ENCODE measurements at places on chromosomes 4 and X. TPM values are rescaled to one million over a fixed set of nuclear protein-coding genes. Genes with fewer than 3 reads are reported as not detected.

GRCh38 chr4:152110780-152111179, 350.0 kb upstream of the GATB start:
- no peak for DNase-seq

GRCh38 chrX:113873056-113873455, 710.8 kb upstream of the HTR2C start:
- DNase-seq = no peak

GRCh38 chr4:22941688-22942375, 249.1 kb downstream of the GBA3 start:
- peak; percentile 9 for DNase-seq

- DNase-seq = no peak
Observed at GRCh38 chrX:649166-649565, 18.6 kb downstream of the SHOX start.

DNA sequence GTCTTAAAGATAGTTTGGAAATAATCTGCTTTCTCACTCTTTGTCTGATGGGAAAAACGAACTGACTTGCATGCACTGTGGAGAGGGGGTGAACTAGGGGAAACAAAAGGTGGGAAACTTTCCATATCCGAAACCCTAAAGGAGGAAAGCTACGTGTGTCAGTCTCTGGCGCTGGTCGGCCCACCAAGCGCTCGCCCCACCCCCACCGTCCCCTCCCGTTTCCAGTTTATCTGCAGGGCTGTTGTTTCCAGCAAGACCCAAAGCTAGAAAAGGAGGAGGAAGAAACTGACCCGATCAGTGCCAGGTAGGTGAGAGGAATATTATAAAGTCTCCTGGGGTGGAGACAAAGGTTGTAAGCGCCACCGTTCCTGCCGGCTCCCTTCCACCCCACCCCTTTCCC, 552 bp downstream of the TCEAL9 start:
- peak; percentile 7 for DNase-seq

GRCh38 chr4:26212528-26212927, 108.3 kb upstream of the RBPJ start:
- DNase-seq = no peak

DNA sequence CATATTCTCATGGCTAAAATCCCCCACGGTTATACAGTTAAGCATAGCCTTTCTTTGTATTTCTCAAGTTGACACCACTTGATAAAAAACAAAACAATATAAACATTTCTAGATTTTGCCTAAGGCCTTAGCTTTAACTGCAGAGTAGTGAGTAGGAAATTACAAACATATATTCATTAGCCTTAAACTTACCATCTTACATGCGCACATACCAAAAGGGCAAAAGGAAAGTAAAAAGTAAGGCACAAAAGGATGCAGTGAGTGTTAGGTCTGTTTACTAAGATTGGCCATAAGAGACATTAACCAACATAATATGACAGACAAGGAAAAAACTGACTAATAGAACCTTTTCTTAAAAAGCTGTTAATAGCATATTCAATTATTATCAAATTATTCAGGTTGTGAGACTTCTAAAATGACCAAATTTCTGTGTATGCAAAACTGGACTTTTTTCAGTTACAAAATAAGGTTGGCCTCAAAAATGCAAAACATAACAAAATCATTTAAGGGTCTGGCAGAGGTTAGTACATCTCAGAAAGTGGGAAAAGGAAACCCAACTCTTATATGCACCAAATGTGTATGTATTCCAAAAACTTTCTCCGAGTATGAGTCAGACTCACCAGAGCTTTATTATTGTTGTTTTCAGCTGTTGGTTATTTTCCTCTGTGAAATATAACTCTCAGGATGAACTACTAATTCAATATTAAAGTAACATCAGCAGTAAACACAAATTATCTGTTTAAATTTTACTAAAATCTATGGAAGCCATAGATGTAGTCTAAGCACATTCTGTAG, 39.9 kb downstream of the SEPSECS start:
- DNase-seq = no peak

DNA sequence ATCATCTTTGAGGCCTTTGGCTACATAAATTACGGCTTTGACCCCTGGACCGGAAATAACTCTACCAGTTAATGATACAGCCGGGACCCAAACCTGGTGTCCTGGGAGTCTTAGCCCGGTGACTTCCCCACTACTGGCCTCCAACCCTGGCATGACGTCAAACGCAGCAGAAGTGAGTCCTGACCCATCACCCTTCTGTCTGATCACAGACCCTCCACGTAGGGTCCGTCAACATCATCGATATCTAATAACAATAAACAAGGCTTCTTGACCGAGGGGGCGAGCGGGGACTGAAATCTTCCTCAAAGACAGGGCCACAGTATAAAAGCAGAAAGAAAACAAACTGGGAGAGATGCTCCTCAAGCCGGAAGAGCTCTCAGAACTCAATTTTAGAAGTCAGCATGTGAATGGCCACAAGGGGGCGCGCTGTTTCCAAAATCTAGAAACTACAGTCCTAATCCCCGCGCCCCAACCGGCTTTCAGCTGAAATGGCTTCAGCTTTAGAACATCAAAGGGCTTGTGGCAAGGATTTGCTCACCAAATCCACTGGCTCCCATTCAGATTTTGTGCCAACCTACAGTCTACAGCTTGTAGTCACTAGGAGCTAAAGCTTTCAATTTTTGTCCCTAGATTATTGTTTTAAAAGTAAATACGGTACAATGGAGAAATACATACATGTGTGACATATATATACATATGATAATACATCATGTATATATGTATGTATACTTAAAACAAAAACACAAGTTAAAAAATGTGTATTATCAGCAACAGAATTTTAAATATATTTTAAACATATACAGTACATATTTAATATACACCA, 46.4 kb upstream of the ENPP6 start:
- DNase-seq = peak; percentile 91

DNA sequence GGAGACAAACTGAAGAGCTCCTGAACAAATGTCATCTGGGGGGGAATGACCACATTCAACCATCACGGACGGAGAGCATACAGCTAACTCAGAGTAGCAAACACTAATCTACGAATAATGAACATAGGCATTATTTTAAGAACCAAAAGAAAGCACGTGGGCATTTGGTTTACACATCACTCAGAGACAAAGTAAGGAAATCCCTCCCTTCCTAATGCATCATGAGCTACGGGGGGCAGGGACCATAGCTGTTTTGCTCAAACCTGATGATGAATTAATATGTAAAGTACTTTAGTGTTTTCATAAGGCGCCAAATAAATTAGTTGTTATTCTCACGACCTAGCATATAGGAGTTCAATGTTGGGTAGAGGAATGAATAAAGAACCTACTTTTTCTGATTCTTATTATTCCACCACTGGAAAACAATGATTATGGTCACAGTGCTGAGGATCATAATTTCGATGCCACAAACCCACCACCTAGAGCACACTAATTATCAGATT, 11.7 kb upstream of the TMEM156 start:
- no peak for DNase-seq

DNA sequence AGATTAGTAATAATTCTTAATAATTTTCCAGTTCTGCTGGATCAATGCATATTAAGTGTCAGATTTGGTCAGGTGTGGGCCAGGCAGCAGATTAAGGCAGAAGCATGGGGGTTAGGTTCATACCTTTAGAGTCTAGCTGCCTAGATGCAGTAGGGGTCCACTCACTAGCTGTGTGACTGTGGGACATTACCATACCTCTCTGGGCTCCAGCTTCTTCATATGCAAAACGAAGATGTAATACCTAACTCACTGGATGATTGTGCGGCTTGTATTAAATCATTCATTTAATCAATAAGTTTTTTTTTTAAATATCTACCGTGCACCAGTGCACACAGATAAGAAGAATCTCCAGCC, 1.4 kb downstream of the ANXA3 start:
- DNase-seq = no peak

DNA sequence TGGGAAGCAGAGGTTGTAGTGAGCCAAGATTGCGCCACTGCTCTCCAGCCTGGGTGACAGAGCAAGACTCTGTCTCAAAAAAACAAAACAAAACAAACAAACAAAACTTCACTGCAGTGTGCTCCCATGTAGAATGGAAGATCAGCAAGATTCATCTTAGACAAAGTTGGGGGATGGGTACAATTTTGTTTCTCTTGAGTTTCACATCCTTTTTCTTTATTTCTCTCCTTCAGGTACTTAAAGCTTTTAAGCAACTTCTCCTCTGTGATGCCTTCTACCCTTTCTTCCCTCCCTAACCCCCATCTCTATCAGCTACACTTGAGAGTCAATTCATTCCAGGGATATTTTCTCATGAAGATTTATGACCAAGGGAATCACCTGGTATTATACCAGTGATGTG, 15.5 kb upstream of the RBBP7 start:
- no peak for DNase-seq

DNA sequence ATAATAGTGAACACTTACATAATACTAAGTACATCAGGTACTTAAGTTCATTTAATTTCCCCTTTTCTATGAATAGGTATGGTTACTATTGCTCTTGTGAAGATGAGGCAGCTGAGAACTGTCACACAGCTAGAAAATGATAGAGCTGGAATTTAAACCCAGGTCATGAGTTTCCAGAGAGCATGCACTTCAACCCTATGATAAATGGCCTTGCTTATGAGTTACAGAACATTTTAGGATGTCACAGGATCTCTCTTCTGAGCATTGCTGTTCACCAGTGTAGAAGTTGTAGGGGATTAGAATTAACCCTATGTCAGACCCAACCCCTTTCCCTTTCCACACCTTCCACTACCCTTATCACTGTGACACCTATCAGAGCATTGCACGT, 46.5 kb upstream of the TMEM33 start:
- DNase-seq = no peak

DNA sequence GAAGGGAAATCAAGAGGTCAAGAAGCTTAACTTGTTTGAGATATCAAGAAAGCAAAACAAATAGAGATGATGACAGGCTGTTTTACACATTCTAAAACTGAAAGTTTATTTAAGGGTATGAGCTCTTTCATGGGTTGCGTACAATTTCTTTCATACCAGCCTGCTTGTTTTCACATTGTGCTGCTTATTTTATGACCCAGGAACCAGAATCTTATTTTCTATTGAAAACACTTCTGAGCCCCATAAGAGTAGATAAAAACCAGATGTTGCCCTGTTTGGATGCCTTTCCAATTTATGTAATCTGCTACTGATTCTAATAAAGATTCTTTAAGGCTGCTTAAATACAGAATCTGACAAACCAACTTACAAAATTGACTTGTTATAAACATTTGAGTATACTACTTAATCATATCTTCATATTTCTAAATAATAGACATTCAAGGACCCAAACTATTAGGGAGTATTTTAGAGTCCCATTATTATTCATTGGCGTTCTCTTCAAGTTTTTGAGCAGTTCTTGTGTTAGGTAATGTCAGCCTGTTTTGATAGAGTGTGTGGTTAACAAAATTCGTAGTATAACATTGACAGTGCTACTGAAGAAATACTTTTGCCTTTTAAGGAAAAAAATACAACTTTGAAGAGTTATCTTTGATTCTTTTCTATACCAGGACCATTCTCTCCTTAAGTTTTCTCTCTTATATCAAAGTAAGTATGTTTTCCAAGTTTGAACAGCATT, 74.4 kb downstream of the PDLIM5 start:
- no peak for DNase-seq

DNA sequence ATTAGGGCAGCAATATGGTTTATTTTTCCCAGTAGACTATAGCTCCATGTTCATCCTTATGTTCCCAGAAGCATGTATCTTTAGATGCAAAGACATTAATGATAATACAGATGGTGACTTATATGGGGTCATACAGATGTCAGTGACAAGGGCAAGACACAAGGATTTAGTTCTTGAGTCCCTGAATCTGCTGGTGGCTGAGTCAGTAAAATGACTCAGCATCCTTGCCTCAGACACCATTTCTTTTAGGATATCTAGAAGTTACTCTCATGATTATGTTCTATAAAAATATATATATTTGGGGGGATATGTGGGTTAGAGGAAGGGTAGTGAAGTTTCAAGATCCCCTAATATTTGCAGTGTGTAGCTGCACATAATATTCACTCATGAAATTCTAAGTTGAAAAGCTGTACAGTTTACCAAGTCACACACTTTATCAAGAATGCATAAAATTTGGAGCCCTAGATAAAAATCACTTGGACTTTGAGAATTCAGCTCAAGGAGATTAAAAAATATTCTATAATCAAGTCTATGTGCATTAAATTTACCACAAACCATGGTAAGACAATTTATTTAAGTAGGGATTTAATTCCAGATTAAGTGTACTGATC, 101.9 kb downstream of the LNX1 start:
- peak; percentile 57 for DNase-seq

- no peak for DNase-seq
Observed at GRCh38 chr4:11155208-11155867, 273.4 kb downstream of the HS3ST1 start.

- no peak for DNase-seq
Observed at GRCh38 chr4:184534511-184535391, 60.4 kb upstream of the IRF2 start.

DNA sequence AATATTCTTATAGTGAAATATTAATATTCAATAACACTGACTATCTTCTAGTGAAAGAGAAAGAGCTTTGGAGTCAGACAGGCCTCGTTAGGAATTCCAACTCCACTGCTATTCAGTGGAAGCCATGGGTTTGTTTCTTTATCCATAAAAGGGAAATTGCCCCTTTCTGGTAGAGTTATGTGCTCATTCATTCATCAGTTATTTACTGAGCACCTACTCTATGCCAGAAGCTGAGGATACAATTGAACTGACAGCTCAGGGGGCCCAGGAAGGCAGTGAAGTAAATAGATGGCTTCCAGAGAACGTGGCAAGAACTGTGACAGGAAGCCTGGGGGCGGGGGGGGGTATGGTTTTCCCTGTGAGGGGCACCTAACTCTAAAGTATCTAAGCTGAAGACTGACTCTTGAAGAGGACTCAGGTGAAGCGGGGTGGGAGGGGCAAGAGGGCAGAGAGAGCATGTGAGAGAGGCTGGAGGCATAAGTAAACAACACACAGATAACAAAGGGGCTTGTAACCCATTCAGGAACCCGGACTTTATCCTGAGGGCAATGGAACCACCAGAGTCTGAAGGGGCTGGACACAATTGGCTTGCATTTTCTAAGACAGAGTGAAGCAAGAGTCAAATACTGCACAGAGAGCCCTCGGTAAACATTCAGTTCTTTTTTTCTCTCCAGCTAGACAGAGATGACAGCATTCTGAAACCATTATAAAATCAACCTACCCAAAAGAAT, 20.3 kb downstream of the ANXA5 start:
- DNase-seq = no peak

- DNase-seq = no peak
Observed at GRCh38 chrX:4638036-4638435, 924.6 kb upstream of the PRKX start.

- DNase-seq = no peak
Observed at GRCh38 chr4:130143656-130144055, 1047.7 kb downstream of the C4orf33 start.

CSAG2 gene
- not detected for total RNA-seq

SRPX gene
- 5.4 TPM for total RNA-seq

MFAP3L gene
- 0.40 TPM for total RNA-seq

RNF212 gene
- total RNA-seq = not detected

PNMA6A gene
- not detected for total RNA-seq

TRAM1L1 gene
- total RNA-seq = 1.0 TPM

PNCK gene
- 1.0 TPM for total RNA-seq

RHOXF1 gene
- not detected for total RNA-seq

USP51 gene
- total RNA-seq = 0.22 TPM

MAP7D3 gene
- total RNA-seq = 0.40 TPM

HSFX4 gene
- total RNA-seq = not detected
